ENCODE measurements at places on chromosomes 2 and 18.

DNA sequence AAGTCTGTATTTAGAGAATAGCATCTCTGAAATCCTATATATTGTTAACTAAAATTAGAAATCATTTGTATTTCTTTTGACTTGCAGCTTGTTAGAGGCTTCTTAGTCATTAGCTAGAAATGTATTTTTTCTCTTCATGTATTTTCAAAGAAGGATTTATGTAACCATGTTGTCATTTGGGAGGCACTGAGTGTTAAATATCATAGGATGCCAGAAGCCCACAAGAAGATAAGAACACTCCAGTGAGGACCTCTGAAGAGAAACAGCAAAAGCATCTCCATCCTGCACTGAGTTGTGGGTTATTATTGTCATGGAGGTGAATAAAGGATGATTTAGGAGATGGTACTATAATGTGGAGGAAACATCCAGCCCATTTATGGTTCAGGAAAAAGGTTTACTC, 93.5 kb downstream of the UBE2E3 start:
- no peak for DNase-seq

GRCh38 chr2:142868229-142868762, 9.2 kb upstream of the KYNU start:
- DNase-seq: no peak

DNA sequence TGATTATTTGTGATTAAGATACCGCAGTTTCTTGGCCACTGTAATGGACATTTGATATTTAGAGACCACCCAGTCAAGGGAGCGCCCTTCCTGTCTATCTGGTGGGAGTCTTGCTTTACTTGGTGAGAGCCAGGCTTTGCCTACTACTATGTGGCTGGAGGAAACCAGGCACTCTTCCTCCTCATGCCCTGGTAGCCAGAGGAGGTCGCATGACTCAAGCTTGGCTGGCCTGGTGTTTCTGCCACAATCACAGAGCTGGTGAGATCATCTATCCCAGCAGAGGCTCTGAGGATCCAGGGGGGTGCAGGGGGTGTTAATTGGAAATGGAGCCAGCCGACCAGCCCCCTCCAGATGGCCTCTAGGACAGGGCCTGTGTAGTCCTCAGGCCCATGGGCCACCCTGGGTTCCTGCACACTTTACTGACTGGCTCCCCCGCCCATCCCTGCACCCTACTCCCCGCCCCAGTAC, 46.8 kb upstream of the BIN1 start:
- DNase-seq: peak; percentile 94

GRCh38 chr2:71072492-71072891, 4.0 kb downstream of the NAGK start:
- no peak for DNase-seq

- no peak for DNase-seq
These were observed 285.0 kb downstream of the GULP1 start for GRCh38 chr2:188576651-188577050.

DNA sequence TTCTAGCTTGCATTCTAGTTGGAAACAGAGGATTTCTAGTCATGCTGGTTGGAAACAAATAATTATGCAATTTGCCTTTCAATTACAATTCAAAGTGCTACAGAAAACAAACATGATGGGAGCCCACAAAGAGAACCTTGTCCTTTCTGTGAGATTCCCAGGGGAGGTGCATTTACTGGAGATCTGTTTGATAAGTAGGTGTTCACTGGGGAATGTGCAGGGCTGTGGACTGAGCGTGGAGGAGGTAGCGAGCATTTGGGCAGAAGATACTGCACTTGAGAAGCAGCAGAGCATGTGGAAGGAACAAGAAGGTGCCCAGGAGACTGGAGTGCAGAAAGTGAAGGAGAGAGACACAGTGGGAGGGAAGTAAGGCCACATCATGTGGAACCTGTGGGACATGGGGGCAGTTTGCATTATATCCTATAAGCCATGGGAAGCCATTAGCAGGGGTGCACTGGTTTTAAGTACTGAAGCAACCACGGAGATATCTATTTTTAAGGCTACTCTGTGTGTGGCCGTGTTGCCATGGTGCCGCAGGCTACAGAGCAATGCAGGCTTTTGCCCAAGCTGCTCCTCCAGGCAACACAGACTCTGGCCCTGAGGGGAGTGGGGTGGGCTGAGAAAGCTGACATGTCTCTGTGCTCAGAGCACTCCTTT, 154.0 kb downstream of the ANTXR1 start:
- no peak for DNase-seq

DNA sequence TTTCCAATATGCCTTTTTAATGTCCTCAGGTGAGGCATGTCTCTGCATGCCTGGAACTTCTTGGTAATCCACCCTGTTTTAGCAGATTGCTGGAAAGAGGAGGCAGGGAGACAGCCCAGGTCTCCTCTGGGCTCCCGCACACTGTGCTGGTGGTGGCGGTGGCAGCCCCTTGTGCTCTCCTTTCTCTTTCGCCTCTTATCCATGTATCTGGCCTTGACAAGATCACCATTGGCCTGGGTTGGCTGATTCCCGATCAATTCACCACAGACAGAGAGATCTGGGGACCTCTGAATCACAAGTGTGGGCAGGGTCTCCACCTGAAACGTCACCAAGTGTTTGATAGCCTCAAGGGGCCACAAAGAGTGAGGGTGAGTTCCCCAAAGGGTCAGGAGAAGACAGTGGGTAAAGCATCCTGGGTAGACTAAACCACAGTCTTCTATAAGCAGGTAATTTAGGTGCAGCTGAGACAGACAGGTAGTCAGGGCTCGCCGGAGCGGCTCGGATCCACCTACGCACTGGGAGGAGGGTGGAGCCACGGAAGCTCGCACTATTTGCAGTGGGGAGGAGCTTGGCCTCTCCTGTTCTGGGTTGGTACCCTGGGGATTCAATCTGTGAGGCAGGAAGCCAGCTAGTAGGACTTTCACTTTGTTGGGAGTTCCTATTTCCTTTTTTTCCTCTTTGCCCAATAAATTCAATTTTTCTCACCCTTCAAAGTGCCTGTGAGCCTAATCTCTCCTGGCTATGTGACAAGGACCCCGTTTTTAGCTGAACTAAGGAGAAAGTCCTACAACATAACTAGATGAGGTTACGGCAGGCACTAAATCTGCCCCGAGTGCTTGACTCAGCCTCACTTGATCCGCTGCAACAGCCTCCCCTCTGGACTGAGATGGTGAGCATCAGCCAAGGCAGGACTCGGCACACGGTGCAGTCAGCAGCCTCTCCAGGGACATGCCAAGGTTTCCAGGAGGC, 57.6 kb downstream of the SLC4A3 start:
- peak; percentile 78 for DNase-seq

GRCh38 chr2:72573232-72573631, 252.6 kb downstream of the EXOC6B start:
- DNase-seq: no peak

DNA sequence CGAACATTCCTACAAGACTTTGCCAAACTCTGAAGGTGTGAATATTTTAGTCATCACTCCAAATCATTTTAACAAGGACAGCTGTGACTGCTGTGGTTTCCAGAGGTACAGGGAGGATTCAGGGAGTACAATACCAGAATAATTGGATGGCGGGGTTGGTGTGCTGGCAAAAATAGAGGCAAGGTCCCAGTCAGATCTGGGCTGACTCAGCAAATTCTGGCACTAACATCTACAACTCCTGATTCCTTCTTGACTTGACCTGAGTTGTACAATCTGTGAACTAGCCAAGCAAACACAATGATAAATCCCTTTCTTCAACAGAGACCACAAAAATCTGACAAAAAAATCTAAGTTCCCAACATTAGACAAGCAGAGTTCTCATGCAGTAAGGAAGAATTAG, 40.4 kb downstream of the RMP24 start:
- DNase-seq: no peak

DNA sequence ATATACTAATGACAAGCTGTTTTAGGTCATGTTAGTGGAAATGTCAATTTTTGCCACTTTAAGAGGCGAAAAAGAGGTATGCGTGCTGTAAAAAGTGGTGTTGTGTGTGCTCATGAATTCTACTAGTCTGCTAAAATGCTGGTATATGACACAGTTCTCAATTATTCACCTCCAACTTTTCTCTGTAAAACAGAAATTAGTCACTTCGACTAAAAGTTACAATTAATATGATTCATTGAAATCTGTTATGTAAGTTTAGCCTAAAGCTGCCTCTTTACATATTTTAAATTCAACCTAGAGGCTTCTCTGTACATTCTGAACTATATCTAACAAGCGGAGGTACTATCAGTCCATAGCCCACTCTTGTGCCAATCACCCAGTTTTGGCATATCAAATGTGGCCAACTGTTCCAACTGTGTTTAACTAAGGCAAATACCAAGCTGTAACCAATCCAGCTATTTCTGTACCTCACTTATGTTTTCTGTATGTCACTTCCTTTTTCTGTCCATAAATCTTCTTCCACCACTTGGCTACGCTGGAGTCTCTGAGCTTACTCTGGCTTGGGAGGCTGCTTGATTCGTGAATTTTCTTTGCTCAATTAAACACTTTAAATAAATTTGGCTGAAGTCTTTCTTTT, 20.8 kb downstream of the BAZ2B start:
- peak; percentile 63 for DNase-seq

Measured in ELR (cell line).